ENCODE measurements at places on chromosomes 11 and 22. TPM values are rescaled to one million over a fixed set of nuclear protein-coding genes. Genes with fewer than 3 reads are reported as not detected.

Gene PGR
- not detected for polyA plus RNA-seq

- H3K36me3 ChIP-seq = no peaks in the 10 kb centered on the region
- H3K27ac ChIP-seq = no peak overlapping the region
- H3K4me1 ChIP-seq = peaks cover 20% of the 10 kb centered on the region
- no peaks in the 10 kb centered on the region for H3K27me3 ChIP-seq
- DNase-seq = no peak
- H3K4me3 ChIP-seq = no peak overlapping the region
These were observed 89.5 kb upstream of the SNX19 start for GRCh38 chr11:131005829-131006228.

Gene FADS3
- polyA plus RNA-seq = 33.9 TPM

DNA sequence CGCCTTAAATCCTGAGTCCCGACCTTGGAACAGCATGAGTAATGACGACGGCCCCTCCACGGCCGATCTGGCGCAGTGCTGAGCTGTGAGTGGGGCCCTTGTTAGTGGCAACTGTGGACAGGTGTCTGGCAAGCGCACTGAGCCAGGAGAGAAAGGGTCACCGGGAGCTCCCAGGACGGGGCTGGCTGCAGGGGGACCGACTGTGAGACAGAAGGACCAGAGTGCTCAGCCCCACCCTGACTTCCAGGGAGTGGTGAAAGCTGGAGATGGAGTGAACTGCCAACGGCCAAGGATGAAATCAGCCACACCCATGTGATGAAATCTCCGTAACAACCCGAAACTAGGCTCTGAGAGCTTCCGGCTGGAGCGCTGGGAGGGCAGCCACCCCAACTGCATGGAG, 228.6 kb downstream of the BRD1 start:
- no peaks in the 10 kb centered on the region for H3K27me3 ChIP-seq
- H3K27ac ChIP-seq = no peak overlapping the region
- no peak overlapping the region for H3K4me3 ChIP-seq
- H3K36me3 ChIP-seq = no peaks in the 10 kb centered on the region
- DNase-seq = no peak

DNA sequence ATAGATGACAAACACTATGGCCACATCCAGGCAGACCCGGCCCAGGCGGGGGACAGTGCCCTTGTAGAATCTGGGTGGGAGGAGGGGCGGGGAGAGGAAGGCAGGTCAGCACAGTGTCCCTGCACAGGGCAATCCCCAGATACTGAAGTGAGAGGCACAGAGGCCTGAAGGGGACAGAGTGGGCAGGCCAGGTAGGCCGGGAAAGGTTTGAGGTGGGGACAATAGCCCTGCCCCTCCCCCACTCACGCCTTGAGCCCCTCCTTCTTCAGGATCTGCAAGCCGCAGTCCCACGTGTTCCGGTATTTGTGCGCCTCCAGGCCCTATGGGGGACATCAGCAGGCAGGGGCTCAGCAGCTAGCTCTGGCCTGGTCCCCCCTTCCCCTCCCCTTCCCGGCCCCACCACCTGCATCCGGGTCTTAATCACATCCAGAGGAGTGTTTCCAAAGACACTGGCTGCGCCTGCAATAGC, 2.3 kb downstream of the SLC25A1 start:
- H3K4me3 ChIP-seq = no peak overlapping the region
- no peak overlapping the region for H3K27ac ChIP-seq
- DNase-seq = no peak
- peaks cover 50% of the 10 kb centered on the region for H3K4me1 ChIP-seq
- H3K36me3 ChIP-seq = peaks cover 5% of the 10 kb centered on the region

Gene FAT3
- polyA plus RNA-seq = 0.23 TPM

Gene TMEM86A
- polyA plus RNA-seq = 2.5 TPM

Gene PHLDA2
- 36.0 TPM for polyA plus RNA-seq

Gene OR8D4
- polyA plus RNA-seq = not detected

DNA sequence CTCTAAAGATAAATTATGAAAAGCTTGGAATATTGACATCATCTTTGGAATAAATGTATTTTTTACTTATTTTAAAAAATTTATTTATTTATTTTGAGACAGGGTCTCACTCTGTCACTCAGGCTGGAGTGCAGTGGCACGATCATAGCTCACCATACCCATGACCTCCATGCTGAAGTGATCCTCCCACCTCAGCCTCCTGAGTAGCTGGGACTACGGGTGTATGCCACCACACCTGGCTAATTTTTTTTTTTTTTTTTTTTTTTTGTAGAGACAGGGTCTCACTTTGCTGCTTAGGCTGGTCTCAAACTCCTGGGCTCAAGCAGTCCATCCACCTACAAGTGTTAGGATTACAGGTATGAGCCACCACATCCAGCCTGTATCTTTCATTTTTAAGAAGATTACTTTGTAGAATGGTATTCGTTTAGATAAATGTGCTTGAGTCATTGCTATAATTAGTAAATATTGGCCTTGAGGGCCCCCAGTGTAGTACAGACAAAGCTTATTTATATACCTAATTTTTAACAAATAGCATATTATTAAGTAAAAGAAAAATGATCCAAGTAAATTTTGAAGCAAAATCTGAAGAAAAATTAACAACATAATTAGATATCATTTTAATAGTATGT, 8.5 kb downstream of the SWAP70 start:
- peaks cover 3% of the 10 kb centered on the region for H3K4me1 ChIP-seq
- no peak overlapping the region for H3K27ac ChIP-seq
- H3K36me3 ChIP-seq = no peaks in the 10 kb centered on the region

- DNase-seq = no peak
- peaks cover 22% of the 10 kb centered on the region for H3K4me1 ChIP-seq
- H3K27me3 ChIP-seq = no peaks in the 10 kb centered on the region
These were observed 203.7 kb upstream of the SORL1-AS1 start for GRCh38 chr11:121656328-121657090.

Gene MRGPRE
- not detected for polyA plus RNA-seq

- H3K27ac ChIP-seq = no peak overlapping the region
- no peaks in the 10 kb centered on the region for H3K36me3 ChIP-seq
- no peaks in the 10 kb centered on the region for H3K4me1 ChIP-seq
- no peak overlapping the region for H3K4me3 ChIP-seq
These were observed 7.1 kb upstream of the VWA5A start for GRCh38 chr11:124108156-124108555.

Gene POU2AF3
- not detected for polyA plus RNA-seq

Gene EFCAB6
- polyA plus RNA-seq = 0.31 TPM

Gene MYH9
- polyA plus RNA-seq = 351 TPM

DNA sequence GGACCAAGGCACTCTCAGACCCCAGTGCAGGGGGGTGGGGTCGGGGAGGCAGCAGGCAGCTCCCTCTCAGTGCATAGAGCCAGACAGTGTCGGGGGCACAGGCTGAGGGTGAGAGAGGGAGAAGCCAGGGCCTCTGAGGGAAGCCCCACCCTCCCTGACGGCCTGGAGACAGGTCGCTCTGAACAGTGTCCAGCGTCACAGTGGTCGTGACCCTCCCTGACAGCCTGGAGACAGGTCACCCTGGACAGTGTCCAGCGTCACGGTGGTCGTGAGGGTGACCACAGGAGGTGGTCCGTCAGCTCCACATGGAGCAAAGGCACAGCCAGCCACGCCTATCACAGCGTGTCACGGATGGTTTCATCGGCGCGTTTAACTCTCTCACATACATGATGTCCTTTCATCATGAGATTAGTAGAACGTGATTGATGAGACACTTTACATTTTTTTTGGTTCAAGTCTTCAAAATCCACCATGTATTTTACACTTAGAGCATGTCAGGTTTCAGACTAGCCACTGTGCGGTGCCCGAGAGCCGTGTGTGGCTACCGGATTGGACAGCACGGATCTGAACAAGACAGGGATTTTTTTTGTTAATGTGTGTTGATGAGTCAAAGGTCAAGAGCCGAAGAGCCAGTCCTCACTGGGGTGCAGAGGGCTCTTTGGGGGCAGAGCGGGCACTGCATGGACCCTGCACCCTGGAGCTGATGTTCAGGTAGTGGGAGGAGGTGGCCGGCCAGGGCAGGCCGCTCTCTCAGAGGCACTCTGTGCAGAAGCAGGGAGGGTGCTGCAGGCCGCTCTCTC, 23.9 kb upstream of the PANX2 start:
- DNase-seq = peak; percentile 30
- H3K27me3 ChIP-seq = peaks cover 11% of the 10 kb centered on the region
- H3K27ac ChIP-seq = no peak overlapping the region
- peaks cover 11% of the 10 kb centered on the region for H3K4me1 ChIP-seq
- no peak overlapping the region for H3K4me3 ChIP-seq

DNA sequence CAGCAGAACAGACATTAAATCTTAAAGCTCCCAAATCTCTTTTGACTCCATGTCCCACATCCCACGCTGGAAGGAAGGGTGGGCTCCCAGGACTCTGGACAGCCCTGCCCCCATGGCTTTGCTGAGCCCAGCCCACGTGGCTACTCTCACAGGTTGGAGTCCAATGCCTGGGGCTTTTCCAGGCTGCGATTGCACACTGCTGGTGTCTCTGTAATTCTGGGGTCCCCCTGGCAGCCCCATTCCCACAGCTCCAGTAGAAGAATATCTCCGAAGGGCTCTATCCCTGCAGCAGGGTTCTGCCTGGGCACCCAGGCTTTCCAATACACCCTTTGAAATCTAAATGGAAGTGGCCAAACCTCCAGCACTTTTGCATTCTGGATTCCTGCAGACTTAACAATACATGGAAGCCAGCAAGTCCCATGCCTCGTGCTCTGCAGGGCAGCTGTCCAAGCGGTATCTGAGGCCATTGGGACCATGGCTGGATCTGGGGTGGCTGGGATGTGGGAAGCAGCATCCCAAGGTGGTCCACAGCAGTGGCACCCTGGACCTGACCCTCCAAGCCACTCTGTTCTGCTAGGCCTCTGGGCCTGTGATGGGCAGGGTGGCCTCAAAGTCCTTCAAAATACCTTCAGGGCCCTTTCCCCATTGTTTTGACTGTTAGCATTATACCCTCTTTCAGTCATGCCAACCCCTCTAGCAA, 47.9 kb upstream of the TH start:
- no peak overlapping the region for H3K27ac ChIP-seq
- H3K4me3 ChIP-seq = no peak overlapping the region
- H3K36me3 ChIP-seq = no peaks in the 10 kb centered on the region

- H3K4me3 ChIP-seq = no peak overlapping the region
- no peak overlapping the region for H3K27ac ChIP-seq
These were observed 28.5 kb downstream of the DCDC1 start for GRCh38 chr11:31340903-31341572.

DNA sequence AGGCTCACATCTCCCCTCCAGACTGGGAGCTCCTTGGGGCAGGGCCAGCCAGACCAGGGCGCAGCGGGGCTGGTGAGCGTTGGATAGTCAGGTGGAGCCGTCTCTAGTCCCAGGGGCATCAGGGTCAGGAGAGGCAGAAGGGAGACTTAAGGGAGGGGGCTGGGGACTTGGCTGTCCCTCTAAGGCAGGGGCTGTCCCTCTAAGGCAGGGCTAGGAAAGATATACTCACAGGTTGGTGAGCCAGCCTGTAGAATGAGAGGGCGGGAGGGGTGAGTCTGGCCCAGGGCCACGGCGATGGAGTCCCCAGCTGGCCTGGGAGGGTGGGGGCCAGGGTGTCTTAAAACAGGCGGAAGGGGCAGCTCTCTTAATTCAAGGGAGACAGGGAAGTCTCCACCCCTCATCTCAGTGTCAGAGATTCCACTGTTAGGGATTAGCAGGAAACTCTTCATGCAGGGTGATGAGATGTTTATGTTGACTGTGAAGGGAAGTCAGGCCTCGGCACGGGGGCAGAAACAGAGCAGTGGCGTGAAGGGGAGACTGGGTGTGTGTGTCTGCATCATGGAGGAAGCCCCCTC, 11.3 kb downstream of the P2RY2 start:
- DNase-seq = no peak
- no peaks in the 10 kb centered on the region for H3K36me3 ChIP-seq
- no peaks in the 10 kb centered on the region for H3K27me3 ChIP-seq
- H3K4me1 ChIP-seq = peaks cover 17% of the 10 kb centered on the region
- H3K27ac ChIP-seq = no peak overlapping the region

GRCh38 chr22:48981371-48982061, 846.2 kb downstream of the BRD1 start:
- DNase-seq = no peak
- no peaks in the 10 kb centered on the region for H3K4me1 ChIP-seq
- H3K4me3 ChIP-seq = no peak overlapping the region
- H3K36me3 ChIP-seq = no peaks in the 10 kb centered on the region

Gene SLC25A18
- 0.04 TPM for polyA plus RNA-seq

Gene MEI1
- not detected for polyA plus RNA-seq

Gene PDE2A
- polyA plus RNA-seq = 0.38 TPM

Gene LRRC74B
- not detected for polyA plus RNA-seq
